ENCODE measurements at places on chromosomes 2 and 18.

- DNase-seq = no peak
Measured at GRCh38 chr2:151085181-151085611, 176.5 kb downstream of the RBM43 start.

DNA sequence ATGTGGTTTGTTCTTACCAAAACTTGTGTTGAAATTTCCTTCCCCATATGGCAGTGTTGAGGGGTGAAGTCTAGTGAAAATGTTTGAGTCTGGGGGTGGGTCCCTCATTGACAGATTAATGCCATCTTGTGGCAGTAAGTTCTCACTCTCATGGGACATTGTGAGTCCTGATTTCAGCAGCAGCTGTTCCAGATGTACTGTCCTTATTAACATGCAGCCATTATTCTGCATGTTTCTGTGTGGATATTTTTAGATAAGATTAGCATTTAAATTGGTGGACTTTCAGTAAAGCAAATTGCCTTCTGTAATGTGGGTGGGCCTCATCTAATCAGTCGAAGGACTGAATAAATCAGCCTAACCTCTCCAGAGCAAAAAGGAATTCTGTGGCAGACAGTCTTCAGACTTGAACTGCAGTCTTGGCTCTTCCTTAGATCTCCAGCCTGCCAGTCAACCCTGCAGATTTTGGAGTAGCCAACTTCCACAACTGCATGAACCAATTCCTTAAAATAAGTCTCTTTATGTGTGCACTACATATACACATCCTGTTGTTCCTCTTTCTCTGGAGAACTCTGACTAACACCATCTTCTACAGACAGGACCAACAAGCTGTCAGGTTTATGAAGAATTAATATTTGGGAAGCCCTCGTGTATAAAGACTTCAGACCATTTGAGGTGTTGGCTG, 138.7 kb upstream of the ZNF516 start:
- DNase-seq = no peak

DNA sequence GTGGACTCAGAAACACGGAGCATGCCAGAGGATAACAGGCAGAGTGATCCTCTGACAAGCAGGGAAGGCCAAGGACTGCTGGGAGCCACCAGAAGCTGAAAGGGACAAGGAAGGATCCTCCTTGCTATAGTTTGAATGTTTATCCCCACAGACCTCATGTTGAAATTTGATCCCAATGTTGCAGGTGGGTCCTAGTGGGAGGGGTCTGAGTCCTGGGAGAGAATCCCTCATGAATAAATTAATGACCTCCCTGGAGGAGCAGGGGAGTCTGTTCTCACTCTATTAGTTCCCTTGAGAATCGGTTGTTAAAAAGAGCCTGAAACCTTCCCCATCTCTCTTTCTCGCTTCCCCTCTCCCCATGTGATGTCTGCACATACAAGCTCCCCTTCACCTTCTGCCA, 124.4 kb downstream of the FBXO15 start:
- DNase-seq = no peak

DNA sequence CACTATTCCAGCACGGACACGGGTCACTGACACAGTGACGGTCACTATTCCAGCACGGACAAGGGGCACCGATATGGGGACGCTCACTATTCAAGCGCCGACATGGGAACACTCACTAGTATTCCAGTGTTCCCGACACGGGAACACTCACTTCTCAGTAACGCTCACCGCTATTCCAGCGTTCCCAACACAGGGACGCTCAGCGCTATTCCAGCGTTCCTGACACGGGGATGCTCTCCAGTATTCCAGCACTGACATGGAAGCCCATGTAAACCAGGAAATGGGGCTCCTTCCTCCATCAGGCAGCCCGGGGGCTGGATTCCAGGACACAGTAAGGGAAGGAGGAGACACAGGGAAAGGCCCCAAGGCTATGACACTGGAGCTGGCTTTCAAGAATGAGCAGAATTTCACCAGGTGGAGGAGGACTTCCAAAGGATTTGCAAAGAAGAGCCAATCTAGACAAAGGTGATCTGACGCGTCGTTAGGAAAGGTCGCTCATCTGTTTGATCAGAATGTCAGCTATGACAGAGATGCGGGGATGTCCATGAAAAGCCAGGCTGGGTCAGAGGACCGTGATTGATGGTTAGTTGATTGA, 196.1 kb downstream of the EIPR1 start:
- DNase-seq = no peak

DNA sequence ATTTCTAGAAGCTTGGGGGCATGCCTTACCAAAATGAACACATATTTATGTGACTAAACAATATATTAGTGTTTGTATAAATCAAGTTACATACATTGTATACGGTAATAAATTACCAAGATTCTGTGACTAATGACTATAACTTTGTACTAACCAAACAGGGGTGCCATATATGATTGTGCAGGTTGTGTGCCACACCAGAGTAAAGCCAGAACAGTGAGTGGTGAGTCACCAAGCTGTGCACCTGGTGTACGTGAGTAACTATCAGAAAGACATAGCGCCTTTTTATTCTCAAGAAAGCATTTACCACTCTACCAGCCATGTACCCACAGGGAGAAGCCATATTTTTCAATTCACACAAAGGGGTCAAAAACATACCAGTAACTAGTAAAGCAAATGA, 453.2 kb upstream of the PIK3C3 start:
- DNase-seq = no peak

DNA sequence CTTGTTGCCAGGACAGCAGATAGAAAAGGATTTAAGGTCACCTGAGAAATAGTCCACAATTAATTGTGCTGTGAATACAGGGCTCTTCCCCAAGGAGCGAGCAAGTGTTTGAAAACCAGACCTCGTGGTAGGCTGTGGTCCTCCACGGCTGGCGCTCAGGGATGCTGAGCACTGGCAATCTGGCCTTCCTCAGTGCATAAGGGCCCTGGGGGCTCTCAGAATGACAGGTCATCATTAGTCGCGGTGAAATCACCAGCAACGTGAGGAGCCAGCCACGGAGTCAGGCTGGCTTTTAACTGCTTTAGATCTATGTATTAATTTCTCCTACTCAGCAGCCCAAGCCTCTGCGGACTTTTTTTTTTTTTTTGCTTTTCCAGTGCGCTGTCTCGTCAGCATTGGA, 148.5 kb downstream of the FHOD3 start:
- no peak for DNase-seq

DNA sequence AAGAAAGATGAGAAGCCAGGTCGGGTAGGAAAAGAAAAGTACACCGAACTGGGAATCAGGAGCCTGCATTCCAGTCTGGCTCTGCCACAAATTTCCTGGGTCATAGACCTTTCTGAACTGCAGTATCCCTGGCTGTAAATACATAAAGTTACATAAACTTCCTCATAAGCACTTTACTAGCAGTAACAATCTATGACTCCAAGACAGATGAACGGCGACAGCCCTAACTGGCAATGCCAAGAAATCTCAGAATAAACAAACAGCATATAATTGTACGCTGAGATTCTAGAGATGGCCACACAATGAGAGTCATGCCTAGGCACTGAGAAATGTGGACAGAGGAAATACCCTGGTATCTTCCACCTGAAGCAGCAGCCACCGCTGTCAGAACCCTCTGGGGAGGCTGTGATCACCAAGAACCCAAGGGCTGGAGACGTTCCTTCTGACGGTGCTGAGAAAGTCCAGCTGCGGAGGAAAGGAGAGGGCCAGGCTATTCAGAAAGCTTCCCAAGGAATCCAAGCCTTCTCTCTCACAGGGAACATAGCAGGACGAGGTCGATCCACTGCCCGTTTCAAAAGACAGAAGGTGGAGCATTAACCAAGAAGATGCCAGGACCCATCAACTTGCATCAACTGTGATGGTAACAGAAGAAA, 89.3 kb upstream of the SLC66A3 start:
- no peak for DNase-seq

DNA sequence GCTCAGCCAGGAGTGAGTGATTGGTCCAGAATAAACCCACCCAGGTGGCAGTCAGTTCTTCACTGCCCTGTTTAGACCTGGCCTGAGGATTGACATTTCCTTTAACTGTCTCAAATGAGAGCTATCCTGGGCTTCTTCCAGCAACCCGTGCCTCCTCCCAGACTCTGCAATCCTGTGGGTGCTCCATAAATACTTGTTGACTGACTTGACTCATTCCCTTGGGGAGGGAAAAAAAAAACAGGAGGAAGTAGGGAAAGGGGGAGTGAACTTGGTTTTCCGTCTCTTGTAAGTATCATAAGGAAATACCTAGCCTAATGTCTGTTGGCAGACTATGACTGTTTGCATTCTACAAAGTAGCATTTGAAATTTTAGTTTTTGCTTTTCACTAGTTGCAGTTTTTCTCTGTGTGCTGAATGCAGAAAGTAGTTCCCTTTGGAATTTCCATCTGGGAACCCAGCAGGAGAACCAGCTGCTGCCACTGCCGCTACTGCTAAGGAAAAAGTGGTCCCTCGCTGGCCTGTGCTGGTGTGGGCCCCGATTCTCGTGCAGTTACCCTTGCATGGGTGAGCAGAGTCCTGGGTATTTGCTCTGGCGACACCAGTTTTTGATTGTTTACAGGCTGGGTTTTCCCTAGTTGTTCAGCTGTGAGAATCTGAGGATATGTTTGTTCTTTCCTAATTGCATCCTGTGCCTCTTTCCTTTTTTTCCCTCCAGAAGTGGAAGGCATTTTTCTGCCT, 78.8 kb downstream of the TGOLN2 start:
- DNase-seq = no peak

GRCh38 chr2:238182362-238182761, 21.1 kb downstream of the ILKAP start:
- DNase-seq = no peak

GRCh38 chr18:54829856-54830255, 1.6 kb downstream of the RAB27B start:
- no peak for DNase-seq

GRCh38 chr18:63138436-63139340, 180.9 kb downstream of the BCL2 start:
- no peak for DNase-seq

- no peak for DNase-seq
Measured at GRCh38 chr2:204335451-204336058, 209.7 kb upstream of the PARD3B start.

DNA sequence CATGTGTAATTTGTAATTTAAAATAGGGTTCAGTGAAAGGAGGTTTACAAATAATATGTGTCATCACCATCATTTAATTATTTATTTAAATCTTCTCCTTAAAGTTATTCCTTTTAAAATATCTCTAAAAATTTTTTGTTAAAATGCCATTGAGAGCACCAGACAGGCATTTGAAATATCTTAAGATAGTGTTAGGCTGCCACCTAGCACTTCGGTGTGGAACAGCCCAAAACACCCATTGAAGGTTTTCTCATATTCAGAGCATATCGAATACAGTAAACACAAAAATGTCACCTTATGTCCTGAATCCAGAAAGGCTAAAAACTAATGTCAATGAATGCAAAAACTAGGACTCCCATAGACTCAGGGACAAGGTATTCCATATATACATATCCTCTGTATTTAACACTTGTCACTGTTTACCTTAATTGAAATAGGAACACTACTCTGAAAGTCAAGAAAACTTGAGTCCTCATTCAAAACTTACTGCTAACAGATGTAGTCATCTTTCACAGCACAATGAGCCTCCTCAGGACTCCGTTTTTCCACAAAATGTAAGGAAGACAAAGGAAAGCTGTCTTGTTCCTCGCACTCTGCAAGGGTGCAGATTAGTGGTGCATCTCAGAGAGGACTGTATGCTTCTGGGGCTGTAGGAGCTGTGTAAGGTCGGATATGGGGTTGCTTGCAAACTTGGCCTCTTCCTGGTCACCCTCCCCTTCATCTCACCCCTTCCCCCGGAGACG, 329.5 kb downstream of the PAX3 start:
- no peak for DNase-seq

- DNase-seq = no peak
Measured at GRCh38 chr2:71070294-71071093, 2.0 kb downstream of the NAGK start.

GRCh38 chr2:2806711-2807110, 475.6 kb upstream of the MYT1L start:
- DNase-seq = no peak

GRCh38 chr2:15050483-15050882, 418.0 kb downstream of the LRATD1 start:
- no peak for DNase-seq

GRCh38 chr2:74704216-74704615, 50.2 kb downstream of the SEMA4F start:
- DNase-seq = no peak

DNA sequence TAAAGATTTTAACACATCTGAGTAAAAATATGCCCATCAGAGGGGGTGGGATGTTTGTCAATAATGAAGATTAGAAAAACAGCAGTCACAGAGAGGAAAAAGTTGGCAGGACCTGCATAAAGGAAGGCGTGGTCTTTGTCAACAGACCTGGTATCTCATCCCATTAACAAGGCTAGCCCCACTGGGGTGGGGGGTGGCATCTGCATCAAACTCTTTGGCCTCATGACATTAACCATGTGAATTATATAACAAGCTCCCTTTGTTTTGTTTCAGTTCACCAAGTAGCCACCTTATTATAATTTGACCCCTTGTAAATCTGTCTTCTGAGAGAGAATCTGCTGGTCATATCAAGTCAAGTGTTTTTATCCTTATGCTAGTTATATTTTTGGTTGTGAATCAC, 28.8 kb downstream of the NEMP2 start:
- DNase-seq = no peak

DNA sequence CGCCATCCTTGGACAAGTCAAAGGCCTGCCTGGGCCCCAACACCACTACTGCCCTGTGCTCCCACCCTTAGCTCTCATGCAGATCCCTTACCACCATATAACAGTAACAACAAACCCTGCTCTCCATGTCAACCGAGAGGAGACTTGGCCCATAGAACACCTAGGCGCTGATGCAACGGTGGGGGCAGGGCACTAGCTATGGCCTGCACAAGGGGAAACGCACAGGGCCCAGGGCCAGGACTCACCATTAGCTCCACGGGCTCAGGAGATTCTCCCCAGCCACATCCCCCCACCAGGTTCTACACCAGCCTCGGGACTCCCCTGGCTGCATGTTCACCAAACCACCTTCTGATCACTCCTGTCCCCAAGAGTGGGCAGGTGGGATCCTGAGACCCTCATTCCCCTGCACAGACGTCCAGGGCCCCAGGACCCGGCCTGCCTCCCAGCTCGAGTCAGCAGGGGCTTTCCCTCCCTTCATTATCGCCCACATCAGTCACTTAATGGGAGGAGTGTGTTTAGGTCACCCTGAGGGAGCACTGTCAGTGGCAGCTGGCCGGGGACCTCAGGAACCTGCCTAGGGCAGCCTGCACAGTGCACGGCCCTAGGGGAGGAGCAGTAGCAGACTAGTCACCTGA, 29.3 kb downstream of the ANKMY1 start:
- no peak for DNase-seq
